Chondrocyte (in vitro differentiated cells): ENCODE measurements at places on chromosomes 3 and 15.

DNA sequence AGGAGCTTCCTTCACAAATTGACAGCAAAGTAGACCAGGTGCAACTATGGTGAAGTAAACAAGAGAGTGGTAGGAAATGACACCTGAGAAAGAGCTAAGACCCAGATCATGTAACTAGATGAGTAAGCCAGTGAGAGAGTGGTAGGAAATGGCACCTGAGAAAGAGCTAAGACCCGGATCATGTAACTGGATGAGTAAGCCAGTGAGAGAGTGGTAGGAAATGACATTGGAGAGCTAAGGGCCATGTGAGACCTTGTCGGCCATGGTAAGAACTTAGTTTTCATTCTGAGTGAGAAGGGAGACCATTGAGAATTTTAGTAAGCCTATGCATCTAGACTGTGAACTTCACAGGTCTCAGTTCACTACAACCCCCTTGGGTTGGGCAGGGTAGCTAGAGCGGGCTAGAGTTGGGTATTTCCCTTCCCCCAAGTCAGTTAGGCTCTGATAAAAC lies 5.4 kb upstream of the SENP7 start:
- H3K27me3 ChIP-seq = peaks cover 16% of the 10 kb centered on the region
- H3K27ac ChIP-seq = no peak overlapping the region
- no peaks in the 10 kb centered on the region for H3K36me3 ChIP-seq

- peaks cover 63% of the 10 kb centered on the region for H3K4me1 ChIP-seq
- no peak overlapping the region for H3K4me3 ChIP-seq
- H3K27ac ChIP-seq = peak overlapping the region; percentile 92
- no peaks in the 10 kb centered on the region for H3K27me3 ChIP-seq
- DNase-seq = no peak
These were observed 4.1 kb downstream of the PBRM1 start for GRCh38 chr3:52681596-52681995.

DNA sequence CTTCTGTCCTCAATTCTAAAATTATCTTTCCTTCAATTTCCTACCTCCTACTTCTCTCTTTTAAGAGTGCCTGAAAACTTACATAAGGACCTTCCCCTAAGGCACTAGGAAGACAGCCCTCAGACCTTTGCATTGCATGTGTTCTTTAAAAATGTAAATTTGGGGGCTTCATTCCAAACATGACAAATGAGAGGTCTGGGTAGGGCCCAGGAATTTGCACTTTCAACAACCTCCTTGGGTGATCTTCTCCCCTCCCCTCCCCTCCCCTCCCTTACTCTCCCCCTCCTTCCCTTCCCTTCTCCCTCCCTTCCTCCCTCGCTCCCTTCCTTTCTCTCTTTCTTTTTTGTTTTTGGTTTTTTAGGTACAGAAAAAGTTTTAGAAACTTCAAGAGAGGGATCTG lies 18.7 kb downstream of the USF3 start:
- no peak overlapping the region for H3K4me3 ChIP-seq
- H3K4me1 ChIP-seq = no peaks in the 10 kb centered on the region
- peaks cover 13% of the 10 kb centered on the region for H3K36me3 ChIP-seq
- no peaks in the 10 kb centered on the region for H3K27me3 ChIP-seq

- no peak overlapping the region for H3K4me3 ChIP-seq
- no peaks in the 10 kb centered on the region for H3K27me3 ChIP-seq
- no peak for DNase-seq
- peaks cover 7% of the 10 kb centered on the region for H3K36me3 ChIP-seq
- no peak overlapping the region for H3K27ac ChIP-seq
These were observed 53.0 kb downstream of the CMTM6 start for GRCh38 chr3:32449691-32450090.

DNA sequence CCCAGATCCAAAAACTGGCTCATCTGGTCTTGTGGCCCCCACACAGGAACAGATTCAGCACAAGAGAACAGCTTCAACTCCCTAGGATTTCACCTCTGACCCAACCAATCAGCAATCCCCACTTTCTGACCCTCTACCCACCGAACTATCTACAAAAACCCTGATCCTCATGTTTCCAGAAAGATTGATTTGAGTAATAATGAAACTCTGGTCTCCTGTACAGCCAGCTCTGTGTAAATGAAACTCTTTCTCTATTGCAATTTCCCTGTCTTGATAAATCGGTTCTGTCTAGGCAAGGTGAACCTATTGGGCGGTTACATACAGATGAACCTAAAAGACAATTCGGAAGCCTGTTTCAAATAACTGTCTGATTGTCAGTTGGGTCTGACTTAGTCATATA lies 847.6 kb upstream of the ALCAM start:
- H3K36me3 ChIP-seq = no peaks in the 10 kb centered on the region
- H3K4me1 ChIP-seq = peaks cover 7% of the 10 kb centered on the region
- DNase-seq = no peak
- no peak overlapping the region for H3K4me3 ChIP-seq
- peaks cover 3% of the 10 kb centered on the region for H3K27me3 ChIP-seq
- no peak overlapping the region for H3K27ac ChIP-seq

- H3K36me3 ChIP-seq = peaks cover 2% of the 10 kb centered on the region
- DNase-seq = peak; percentile 58
- no peak overlapping the region for H3K27ac ChIP-seq
- no peaks in the 10 kb centered on the region for H3K4me1 ChIP-seq
These were observed 5.3 kb downstream of the FGD5 start for GRCh38 chr3:14823910-14824629.

GRCh38 chr3:189947948-189948723 lies 172.6 kb downstream of the P3H2 start:
- no peak for DNase-seq
- no peak overlapping the region for H3K4me3 ChIP-seq
- peaks cover 3% of the 10 kb centered on the region for H3K4me1 ChIP-seq
- no peaks in the 10 kb centered on the region for H3K27me3 ChIP-seq
- H3K36me3 ChIP-seq = no peaks in the 10 kb centered on the region

DNA sequence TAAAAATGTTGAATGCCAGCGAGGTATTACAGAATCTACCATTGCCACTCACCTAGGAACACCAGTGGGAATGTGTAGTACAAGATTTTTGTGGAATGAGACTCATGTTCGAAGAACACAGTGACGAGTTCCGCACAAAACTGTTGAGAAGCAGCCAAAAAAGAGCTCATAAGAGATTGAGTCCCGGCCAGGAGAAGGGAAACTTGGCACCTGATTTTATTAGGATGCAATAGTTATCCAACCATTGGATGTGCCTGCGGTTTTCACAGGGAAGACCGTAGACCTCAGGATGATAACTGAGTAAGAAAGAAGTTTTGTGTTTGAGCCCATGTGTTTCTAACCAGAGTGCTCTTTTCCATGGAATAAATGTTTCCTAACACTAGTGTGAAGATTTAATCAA lies 88.9 kb downstream of the PTPRG start:
- H3K36me3 ChIP-seq = peaks cover 2% of the 10 kb centered on the region
- H3K4me1 ChIP-seq = peaks cover 3% of the 10 kb centered on the region
